ENCODE measurements at places on chromosomes 2 and 18.

DNA sequence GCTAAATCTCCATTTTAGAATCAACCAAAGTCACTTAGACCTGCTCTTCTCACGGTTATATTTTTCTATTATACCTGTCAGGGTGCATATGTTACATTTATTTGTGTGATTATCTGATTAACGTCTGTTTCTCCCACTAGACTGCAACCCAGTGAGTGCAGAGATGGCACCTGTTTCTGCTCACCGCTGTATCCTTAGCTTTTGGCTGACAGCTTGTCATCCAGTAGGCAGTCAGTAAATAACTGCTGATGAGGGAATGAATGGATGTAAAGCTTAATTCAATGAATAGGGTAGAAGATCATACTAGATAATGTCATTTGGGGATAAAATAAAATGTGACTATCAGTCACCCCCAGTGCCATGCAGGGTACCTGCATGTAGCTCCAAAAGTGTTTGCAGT lies 6.9 kb upstream of the CHRNA1 start:
- DNase-seq = no peak

GRCh38 chr2:73289304-73289703 lies 4.0 kb downstream of the EGR4 start:
- DNase-seq = no peak

- DNase-seq = peak; percentile 30
Observed at GRCh38 chr2:212005085-212005671, 533.4 kb downstream of the ERBB4 start.

- DNase-seq = no peak
Observed at GRCh38 chr2:85669549-85669948, 1.6 kb upstream of the SFTPB start.

DNA sequence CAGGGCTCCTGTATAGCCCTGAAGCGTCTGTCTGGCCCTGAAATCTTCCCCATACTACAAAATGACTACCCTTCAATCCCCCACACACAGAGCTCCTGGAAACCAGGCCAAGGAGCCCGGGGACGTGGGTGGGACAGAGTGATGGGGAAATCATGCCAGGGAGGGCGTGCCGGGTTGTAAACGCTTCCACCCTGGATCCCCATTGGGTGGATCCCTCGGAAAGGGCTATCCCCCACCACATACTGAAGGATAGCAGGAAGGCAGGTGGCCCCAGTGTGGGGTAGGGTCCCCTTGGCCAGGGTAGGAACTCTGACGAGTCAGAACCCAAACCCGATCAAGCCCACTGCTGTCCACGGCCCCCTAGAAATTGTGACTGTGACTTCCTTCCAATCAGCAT lies 91.7 kb downstream of the INHBB start:
- no peak for DNase-seq

DNA sequence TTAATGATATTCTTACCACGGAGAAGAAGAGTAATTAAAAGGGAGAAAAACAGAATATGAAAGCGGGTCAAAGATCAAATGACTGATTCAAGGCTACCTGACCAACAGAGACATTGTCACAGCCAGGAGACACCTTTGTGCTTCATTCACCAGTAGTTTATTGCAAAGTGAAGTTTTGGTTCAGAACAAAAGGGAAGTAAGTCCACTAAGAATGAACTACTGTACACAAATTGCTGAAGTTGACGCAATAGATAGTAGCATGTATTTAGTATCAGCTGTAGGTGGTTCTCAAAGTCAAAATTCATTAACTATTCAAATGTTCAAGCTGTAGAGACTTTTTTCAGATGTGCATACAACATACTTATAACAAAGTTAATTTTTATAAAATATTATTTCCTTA lies 64.7 kb upstream of the COX7A2L start:
- DNase-seq = no peak

- DNase-seq = no peak
Observed at GRCh38 chr2:191280290-191280689, 35.1 kb downstream of the MYO1B start.

DNA sequence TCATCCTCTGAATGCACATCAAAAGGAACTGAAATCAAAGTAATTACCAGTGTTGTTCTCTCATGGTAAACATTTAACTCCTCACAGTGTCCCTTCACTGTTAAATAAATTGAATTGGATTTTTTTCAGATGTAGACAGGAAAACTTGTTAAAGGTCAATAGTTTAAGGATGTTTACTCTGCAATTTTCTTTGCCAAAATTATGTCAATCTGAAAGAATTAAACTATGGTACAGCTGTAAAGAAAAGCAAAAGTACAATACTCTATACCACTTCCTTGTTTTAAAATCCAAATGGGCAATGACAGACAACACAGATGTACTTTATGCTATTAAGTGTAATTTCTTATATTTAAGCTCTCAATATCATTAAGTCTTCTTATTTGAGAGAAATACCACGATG lies 153.2 kb downstream of the WDPCP start:
- peak; percentile 3 for DNase-seq

GRCh38 chr2:119425620-119426395 lies 5.8 kb upstream of the TMEM37 start:
- no peak for DNase-seq

DNA sequence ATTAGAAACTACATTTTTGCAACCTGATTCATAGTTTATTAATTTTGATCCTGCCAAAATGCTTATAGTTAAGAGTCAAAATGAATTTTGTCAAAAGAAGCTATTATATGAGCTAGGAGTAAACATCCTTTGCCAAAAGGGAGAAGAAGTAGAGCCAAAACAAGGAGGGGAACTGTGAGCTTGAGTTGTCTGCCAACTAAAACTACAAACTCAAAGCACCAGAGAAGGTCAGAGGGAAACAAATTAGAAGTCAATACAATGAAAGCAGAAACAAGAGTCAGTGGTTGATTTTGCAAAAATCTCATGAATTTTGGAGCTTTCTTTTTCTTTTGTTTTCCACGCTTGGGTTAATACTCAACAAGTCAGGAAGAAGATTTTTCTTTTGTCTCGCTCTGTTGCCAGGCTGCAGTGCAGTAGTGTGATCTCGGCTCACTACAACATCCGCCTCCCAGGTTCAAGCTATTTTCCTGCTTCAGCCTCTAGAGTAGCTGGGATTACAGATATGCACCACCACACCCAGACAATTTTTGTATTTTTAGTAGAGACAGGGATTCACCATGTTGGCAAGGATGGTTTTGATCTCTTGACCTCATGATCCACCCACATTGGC lies 508.5 kb downstream of the RIT2 start:
- DNase-seq = no peak

DNA sequence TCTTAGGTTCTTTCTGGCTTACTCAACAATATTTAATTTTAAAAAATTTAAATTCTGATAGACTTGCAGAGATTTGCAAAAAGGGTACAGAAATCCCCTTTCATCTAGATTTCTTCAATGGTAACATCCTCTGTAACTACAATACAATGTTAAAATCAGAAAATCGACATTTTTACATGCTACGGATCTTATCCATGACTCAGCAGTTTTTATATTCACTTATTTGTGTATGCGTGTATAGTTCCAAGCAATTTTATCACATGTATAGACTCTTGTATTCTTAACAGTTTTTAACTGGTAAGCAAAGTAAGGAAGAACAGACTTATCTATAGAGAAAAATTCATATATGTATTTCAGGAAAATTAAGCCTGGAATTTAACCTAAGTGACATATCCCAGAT lies 256.1 kb upstream of the MEX3C start:
- DNase-seq = no peak
